T-helper 17 cell (primary cell): ENCODE measurements at places on chromosomes 3 and 15.

DNA sequence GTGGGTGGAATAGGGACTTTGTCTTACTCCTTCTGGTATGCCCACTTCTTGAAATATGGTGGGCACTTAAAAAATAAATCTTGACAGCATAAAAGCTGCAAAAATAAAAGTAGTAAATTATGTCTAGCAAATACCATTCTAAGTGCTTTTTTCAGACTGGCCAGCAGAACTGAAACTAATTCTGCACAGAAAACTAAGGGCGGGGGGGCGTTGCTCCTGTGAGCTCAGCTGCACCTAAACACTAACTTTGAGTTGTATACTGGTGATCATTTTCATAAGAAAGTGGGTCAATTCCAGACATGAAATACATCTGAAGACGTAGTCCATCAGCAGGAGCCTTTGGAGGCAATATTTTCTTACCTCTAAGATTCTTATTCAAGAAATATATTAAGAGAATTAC lies 114.8 kb downstream of the WDR76 start:
- no peak for DNase-seq

DNA sequence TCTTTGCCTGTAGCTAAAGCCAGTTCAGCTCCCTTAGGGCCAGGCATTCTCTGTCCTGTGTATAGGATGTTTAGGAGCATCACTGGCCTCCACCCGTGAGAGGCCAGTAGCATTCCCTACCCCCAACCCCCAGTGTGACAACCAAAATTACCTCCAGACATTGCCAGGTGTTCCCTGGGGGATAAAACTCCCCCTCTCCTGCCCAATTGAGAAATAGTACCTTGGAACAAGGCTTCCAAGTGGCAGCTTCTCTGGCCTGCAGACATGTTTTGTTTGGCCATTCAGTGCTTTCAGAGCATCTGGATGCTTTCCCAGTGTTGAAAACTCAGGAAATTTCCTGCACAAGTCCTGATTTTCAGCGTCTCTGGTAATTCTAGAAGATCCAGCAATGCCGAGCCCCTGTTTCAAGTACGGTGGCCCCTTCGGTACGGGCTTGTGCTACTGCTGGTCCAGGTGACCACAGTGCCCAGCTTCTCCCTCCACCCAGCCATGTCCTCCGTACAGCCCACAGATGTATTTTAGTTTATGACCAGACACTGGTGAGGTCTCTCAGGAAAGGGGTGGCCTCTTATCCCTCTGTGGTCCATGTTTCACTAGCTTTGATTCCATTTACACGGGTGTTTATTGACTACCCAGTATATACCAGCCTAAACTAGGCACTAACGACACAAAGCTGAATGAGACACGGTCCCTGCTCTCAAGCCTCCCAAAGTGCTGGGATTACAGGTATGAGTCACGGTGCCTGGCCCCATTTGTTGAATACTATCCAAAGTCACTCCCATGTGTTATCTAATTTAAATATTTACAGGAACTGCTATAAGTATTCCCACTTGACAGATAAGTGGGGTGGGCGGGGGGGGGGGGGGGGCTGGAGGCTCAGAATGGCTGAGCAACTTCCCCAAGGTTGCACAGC lies 125.4 kb upstream of the RAD18 start:
- DNase-seq, result no peak

DNA sequence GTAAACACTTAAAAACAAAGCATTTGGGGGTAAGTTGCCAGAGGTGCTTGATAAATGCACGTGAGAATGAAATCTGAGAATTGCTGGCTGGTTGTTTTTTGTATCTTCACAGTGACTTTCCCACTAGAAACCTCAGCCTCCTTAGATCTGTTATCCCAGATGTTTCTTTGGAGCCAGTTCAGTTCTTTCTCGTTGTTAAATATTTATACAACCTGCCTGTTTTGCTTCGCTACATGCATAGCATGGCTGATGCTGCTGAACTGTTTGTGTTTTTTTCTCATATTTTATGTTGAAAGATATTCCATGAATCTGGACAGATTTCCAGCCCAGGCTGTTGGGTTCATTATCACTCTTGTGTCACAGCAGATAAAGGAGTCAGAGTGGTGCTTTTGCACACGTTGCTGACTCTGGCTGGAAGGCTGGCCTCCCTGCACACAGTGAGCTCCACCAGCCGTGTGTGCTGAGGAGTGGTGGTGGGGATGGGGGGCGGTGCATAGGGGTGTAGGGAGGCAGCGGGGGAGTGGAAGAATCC lies 80.2 kb downstream of the ARNT2 start:
- DNase-seq, result no peak

- DNase-seq, result no peak
These were observed 21.8 kb downstream of the NIPA1 start for GRCh38 chr15:22808240-22808639.
